Stimulated activated CD8-positive, alpha-beta memory T cell treated with anti-CD3 and anti-CD28 coated beads, Interleukin-15, amount 100 ng/mL, for 48 hours (primary cell): ENCODE measurements at places on chromosomes 7 and 10.

- no peak for DNase-seq
Observed at GRCh38 chr7:35752742-35753141, 48.1 kb upstream of the SEPTIN7 start.

- DNase-seq = no peak
Observed at GRCh38 chr10:5776881-5777197, 36.4 kb downstream of the GDI2 start.

DNA sequence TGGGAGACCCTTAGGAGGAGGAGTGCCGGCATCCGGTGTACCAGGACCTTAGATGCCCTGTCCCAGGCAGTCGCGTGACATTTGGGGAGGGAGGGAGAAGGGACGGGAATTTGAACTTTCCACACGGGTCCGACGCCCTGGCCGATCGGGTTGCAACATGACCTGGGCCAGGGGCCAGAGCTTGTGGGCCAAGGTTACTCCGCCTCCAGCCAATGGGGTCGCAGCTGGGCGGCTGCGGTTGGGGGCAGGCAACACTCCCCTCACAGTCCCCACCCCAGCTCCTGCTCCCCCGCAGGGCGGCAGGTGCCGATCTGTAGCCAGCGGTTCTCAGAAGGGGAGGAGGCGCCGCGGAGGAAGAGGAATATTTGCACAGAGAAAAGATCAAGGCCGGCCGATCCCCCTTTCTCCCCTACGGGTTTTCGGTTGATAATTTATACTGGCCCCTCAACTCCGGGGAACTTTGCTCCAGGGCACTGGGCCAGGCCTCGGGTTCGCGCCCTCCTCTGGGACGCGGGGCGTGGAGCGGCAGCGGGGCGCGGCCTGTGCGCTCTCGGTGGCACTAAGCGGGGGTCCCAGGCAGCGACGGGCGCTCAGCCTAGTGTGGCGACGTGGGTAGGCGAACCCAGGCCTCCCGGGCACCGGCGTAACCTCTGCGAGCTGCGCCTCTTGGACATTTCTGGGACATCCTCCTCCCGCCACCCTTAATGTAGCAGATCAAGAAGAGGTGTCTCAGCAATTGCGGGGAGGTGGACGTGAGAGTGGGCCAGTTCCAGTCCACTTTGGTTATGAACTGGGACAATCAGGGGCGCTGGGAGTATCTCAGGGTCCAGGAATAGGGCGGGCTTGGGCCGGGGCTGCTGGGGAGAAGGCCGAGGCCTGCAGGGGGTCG, 1.2 kb downstream of the MLXIPL start:
- no peak for DNase-seq

DNA sequence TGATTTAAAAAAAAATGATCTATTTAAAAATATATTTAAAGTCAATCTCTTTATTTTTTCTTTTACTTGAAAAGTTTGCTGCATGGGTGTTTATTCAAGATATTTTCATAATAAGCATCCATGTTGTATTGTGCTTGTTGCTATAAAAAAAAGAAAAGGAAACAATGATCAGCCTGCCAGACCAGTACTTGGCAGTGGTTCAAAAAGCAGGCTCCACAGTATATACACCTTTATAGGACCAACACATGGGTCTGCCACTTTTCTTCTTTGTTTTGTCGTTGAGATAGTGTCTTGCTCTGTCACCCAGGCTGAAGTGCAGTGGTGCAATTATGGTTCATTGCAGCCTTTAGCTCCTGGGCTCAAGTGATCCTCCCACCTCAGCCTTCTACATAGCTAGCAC, 228.0 kb downstream of the TWIST1 start:
- no peak for DNase-seq

DNA sequence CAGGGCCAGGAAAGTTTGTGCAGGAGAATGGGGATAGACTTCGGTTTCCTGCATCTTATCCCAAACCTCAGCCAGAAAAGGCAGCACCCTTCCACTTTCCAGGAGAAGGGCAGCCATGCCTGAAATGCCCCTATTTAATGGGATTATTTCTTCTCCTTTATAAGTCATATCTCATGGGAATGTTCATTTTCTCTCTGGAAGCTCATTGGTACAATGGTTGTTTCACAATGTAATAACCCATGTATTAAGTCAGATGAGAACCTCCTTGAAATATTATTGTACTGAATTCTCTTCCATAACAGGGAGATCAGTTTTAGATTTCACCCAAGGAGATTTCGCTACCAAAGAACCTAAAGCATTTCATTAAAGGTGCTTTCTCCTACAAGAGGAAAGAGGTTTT, 457.5 kb downstream of the KCNMA1 start:
- DNase-seq = no peak

DNA sequence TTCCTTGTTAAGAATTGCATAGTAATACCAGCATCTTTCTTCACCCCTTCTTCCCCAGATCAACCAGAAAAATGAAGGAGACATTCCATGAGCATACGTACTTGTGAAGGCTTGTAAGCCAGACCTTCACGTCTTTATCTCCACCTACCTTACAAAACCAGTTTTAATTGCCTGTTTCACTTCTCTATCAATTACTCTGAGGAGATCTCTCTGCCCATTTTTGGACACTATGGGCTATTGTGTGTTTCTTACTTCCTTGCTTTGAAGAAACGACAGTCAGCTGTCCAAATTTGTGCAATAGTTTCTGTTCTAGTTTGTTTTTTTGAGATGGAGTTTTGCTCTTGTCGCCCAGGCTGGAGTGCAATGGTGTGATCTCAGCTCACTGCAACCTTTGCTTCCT, 349.7 kb upstream of the MBL2 start:
- DNase-seq = no peak

DNA sequence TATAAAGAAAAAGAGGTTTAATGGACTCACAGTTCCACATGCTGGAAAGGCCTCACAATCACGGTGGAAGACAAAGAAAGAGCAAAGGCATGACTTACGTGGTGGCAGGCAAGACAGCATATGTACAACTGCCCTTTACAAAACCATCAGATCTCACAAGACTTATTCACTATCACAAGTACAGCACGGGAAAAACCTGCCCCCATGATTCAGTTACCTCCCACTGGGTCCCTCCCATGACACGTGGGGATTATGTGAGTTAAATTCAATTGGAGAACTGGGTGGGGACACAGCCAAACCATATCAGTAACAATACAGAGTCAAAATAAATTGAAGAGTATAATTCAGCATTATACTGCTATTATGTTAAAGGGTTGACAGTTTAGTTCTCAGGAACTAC, 37.8 kb downstream of the RNLS start:
- no peak for DNase-seq
